KBM-7 (cell line): ENCODE measurements at places on chromosomes 7 and 10.
A peak's percentile ranks its signal among the peaks of the same experiment; 100 is the strongest.

GRCh38 chr10:97102441-97102840 lies 83.3 kb downstream of the SLIT1 start:
- no peak for DNase-seq

DNA sequence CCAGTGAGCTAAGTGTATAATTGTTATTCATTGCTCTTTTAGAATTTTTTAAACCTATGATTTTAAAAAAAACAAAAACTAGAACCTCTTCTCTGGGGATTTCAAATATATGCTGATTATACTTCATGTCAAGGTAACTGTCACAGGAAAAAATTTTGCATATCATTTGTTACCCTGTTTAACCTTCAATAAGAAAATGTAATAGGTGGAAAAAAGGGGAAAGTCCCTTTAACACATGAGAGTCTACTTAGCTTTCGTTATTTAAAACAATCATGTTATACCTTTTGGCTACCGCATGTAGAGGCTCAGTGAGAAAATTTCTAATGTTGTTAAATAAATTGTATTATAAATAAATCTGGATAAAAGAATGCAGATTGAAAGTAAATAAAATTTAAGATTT lies 190.1 kb upstream of the AKR1E2 start:
- DNase-seq = no peak

- no peak for DNase-seq
Observed at GRCh38 chr10:103637927-103638557, 144.5 kb downstream of the NEURL1 start.

DNA sequence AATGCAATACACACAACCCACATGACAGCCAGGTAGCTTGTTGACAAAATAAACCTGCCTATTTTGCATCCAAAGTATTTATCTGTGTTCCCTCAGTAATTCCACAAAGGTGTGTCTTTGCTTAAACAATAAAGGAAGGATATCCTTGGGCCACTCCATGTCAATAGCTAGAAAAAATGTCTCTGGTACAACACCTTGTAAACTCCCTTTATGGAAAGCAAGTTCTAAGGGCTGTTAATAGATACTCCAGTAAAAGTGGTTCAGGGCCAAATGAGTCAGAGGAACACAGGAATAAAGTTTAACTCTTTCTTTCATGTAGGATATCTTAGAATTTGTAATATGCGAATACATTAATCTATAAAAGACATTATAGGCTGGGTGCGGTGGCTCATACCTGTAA lies 96.9 kb upstream of the LRRTM3 start:
- DNase-seq = no peak

DNA sequence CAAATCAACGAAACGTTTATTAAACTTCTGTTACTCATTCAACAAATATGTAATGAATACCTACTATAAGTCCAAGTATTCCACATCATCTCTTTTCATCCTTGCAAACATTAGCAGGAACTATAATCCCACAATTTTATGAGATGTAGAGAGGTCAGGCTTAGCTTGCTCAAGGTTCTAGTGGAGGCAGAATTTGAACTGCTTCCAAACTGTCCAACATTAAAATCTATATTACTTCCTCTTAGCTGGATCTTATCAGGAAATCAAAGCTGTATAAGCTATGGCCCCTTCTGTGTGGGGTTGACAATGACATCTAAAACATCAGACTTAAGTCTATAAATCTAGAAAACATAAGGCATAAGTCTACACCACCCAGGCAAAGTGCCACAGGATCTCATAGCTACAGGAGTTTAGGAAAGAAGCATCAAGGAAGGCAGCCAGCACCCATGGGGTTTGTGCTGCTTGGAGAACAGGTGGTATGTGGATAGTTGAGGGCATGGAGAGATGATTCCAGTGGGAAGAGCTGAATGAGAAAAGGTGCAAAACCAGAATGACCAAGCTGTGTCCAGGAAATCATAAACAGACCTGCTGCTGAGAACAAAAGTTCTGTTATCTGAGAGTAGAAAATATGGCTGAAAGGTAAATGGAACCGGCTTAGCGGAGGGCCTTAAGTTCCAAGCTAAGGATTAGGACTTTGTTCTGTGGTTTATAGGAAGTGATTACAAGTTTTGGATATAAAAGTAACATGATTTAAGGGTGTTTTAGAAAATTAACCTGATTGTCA lies 34.5 kb downstream of the PAPSS2 start:
- peak; percentile 6 for DNase-seq

- no peak for DNase-seq
Observed at GRCh38 chr10:46020344-46020657, 10.1 kb downstream of the NCOA4 start.

DNA sequence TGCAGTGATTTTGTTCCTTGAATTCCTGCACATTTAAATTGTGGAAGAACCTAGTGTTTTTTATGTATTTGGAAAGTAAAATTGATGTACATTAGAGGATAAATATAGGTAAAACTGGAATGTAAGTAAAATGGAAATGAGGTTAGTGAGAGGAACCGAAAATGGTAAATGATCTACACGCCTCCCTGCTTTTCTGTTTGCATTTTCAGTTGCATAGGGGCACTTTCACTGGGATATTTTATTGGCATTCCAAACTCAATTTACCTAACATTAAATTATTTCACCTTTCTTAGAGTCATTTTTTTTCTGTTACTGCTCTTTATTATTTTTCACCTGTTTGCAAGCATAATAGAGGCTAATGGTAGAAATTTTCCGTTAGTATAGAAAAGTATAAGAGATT lies 8.0 kb downstream of the CDK13 start:
- no peak for DNase-seq

DNA sequence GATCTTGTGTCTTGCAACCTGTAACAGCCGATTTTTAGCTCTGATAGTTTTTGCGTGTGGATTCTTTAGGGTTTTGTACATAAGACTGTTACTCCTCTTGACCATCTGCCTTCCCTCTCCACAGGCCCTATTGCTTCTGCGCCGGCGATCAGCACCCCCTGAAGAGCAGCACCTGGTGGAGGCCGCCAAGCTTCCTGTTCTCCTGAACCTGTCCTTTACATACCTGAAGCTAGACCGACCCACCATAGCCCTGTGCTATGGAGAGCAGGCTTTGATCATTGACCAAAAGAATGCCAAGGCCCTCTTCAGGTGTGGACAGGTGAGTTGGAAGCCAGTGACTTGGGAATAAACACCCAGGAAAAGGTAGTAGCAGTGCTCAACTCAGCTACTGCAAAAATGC lies 12.6 kb downstream of the FKBP6 start:
- no peak for DNase-seq

- DNase-seq = no peak
Observed at GRCh38 chr10:48603421-48604038, 1.3 kb downstream of the ARHGAP22 start.

GRCh38 chr10:35347121-35347562 lies 10.8 kb downstream of the CCNY start:
- DNase-seq = no peak

- no peak for DNase-seq
Observed at GRCh38 chr7:149245244-149245643, 5.8 kb downstream of the ZNF212 start.

GRCh38 chr10:819816-820215 lies 111.7 kb downstream of the LARP4B start:
- DNase-seq = no peak

DNA sequence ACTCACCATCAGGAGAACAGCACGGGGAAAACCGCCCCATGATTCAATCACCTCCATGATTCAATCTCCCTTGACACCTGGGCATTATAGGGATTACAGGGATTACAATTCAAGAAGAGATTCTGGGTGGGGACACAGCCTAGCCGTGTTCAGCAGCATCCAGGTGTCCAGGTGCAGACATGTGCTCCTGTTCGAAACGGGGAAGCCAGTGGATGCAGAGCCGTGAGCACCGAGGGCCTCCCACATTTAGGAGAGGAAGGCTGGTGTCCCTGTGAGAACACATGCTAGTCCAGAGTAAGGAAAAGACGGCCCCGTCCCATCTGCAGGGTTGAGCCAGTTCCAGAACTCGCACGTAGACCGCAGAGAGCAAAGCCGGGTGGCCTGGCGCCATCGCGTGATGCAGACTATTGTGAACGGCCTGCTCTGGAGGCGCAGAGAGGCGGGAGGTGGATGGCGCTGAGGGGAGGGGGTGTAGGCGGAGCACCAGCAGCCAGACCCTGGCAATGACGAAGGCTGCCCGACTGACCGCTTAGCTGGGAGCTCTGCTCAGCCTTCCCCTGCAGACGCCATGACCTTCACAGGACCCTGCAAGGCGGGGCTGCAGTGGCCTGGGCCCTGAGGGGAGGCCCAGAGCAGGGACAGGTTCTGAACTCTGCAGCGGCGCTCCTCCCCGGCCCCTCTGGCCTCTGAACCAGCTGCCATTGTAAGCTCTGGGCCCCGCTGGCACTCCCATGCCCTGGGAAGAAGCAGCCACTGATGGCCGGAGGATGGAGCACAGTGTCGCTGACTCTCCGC lies 141.6 kb upstream of the TCERG1L start:
- no peak for DNase-seq

- DNase-seq = peak; percentile 69
Observed at GRCh38 chr10:97081621-97082235, 104.0 kb downstream of the SLIT1 start.

DNA sequence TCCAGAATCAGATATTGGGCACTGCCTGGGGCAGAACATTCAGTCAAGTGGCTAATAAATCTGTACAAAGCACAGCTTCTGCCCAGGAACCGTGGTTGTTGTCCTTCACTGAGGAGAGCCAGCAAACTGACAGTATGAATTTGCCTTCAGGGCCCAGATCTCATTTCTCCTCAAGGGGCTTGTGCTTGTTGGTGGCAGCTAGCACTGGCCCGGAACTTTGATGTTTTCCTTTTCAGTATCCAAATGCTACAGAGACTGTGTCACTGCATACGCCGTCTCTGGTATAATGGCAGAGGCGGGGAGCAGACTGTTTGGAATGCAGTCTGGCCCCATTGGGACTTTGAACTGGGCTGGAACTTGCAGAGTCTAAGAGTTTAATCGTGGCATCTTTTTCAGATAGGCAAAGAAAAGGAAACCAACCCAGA lies 30.4 kb upstream of the ADD3 start:
- no peak for DNase-seq

DNA sequence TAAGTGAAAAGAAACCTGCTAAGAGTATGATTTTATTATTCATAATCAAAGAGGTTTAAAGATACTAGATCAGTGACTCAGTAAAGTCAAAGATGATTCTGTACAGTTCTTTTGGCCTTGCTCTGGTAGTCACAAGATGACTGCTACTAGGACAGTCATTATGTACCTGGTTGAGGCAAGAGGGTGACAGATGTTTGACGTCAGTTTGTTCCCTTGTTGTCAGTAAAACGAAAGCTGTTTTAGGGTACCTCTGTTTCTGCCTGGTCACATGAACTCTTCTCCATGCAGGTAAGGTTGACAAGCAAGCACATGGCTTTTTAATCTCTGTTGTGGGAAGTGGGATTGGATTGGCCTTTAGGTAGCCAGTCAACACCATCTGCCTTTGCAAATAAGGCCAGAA lies 308.0 kb downstream of the EXOC4 start:
- no peak for DNase-seq

DNA sequence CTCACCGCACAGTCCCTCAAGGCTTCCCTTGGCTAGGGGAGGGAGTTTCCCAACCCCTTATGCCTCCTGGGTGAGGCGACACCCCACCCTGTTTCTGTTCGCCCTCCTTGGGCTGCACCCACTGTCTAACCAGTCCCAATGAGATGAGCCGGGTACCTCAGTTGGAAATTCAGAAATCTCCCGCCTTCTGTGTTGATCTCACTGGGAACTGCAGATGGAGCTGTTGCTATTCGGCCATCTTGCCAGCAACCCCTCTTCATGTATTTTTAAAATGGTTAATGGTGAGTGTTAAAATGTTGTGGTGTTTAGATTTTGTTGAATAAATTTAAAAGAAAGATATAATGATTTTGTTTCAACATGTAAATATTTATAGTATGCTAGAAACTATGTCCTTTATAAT lies 22.0 kb downstream of the UMAD1 start:
- DNase-seq = no peak

- DNase-seq = no peak
Observed at GRCh38 chr7:51187941-51188340, 128.7 kb downstream of the COBL start.

GRCh38 chr7:42372479-42372878 lies 135.5 kb upstream of the GLI3 start:
- DNase-seq = no peak

- DNase-seq = no peak
Observed at GRCh38 chr10:66365686-66366085, 560.1 kb upstream of the LRRTM3 start.

GRCh38 chr10:66695046-66695445 lies 230.8 kb upstream of the LRRTM3 start:
- DNase-seq = no peak

DNA sequence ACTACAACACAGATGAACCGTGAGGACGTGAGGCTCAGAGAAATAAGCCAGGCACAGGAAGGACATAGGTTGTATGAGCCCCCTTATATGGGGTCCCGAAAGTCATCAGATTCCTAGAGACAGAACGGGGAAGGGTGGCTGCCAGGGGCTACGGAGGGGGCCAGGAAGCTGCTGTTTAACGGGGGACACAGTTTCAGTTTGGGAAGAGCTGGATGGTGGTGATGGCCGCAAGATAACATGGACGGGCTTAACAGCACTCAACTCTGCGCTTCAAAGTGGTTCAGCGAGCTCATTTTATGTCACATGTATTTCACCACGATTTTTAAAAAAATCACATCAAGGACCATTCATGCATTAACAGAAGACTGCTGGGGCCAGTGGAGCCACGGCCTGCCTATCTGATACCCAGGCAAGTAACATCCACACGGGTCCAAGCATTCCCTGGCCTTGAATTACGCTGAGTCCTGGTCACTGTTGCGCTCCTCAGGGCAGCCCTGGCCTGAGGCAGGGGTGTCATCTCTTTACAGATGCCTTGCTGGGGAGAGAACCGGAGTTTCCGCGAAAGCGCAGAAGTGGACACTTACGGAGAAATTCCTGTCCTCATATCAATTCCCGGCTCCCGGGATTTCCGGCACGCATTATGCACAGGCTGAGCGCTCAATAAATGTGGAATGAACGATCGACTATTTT lies 1.5 kb downstream of the CARD11 start:
- DNase-seq = no peak

DNA sequence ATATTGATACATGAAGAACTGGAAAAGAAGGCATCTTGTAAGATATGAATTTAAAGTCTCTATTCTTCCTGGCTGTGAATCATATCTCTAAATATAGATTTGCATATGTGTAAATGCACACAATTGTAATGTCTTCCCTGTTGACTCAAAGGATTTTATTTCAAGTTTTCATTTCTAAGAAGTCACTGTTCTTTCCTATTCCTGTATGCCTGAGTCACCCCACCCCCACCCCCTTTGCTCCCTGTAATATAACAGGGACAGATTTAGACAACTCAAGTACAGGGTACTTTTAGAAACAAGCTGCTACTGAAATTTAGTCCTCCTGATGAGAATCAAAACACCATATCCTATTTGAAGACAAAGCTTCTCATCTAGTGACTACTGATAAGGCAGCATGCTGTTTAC lies 43.0 kb upstream of the HECTD2 start:
- DNase-seq = no peak

GRCh38 chr10:12510984-12511383 lies 161.6 kb downstream of the CAMK1D start:
- no peak for DNase-seq

- no peak for DNase-seq
Observed at GRCh38 chr10:129552119-129552518, 85.1 kb downstream of the MGMT start.
